ENCODE measurements at places on chromosomes 7 and 10. TPM values are rescaled to one million over a fixed set of nuclear protein-coding genes. Genes with fewer than 3 reads are reported as not detected.

The C10orf95 gene
- total RNA-seq: 0.15 TPM

The SLC26A3 gene
- not detected for total RNA-seq

The ADAM22 gene
- total RNA-seq: 0.30 TPM

The TAS2R3 gene
- total RNA-seq: not detected

The DOCK1 gene
- total RNA-seq: 21.0 TPM

The CDNF gene
- total RNA-seq: 0.34 TPM

The BTBD16 gene
- total RNA-seq: not detected

The CLEC2L gene
- not detected for total RNA-seq

The MEOX2 gene
- 1.5 TPM for total RNA-seq

The PPP1R3C gene
- 3.9 TPM for total RNA-seq

The MCM7 gene
- total RNA-seq: 204 TPM

The COL17A1 gene
- total RNA-seq: under 0.01 TPM

The EBLN1 gene
- total RNA-seq: not detected

The TRIM50 gene
- not detected for total RNA-seq

The GNAT3 gene
- not detected for total RNA-seq

The ACSL5 gene
- 0.30 TPM for total RNA-seq

The KCNMA1 gene
- 7.7 TPM for total RNA-seq

The PNLIPRP2 gene
- total RNA-seq: not detected

Measured in bronchus fibroblast of lung (primary cell).